ENCODE measurements at places on chromosomes 2 and 18.

GRCh38 chr2:11329776-11330175 is 14.7 kb downstream of the ROCK2 start:
- no peak for DNase-seq

- DNase-seq: no peak
Observed at GRCh38 chr2:24613154-24613814, 122.2 kb downstream of the NCOA1 start.

GRCh38 chr18:67243799-67244587 is 272.5 kb downstream of the DSEL start:
- no peak for DNase-seq

- no peak for DNase-seq
Observed at GRCh38 chr18:11368020-11368419, 218.7 kb upstream of the PIEZO2 start.

GRCh38 chr2:211133766-211134165 is 577.4 kb downstream of the CPS1 start:
- DNase-seq: no peak

DNA sequence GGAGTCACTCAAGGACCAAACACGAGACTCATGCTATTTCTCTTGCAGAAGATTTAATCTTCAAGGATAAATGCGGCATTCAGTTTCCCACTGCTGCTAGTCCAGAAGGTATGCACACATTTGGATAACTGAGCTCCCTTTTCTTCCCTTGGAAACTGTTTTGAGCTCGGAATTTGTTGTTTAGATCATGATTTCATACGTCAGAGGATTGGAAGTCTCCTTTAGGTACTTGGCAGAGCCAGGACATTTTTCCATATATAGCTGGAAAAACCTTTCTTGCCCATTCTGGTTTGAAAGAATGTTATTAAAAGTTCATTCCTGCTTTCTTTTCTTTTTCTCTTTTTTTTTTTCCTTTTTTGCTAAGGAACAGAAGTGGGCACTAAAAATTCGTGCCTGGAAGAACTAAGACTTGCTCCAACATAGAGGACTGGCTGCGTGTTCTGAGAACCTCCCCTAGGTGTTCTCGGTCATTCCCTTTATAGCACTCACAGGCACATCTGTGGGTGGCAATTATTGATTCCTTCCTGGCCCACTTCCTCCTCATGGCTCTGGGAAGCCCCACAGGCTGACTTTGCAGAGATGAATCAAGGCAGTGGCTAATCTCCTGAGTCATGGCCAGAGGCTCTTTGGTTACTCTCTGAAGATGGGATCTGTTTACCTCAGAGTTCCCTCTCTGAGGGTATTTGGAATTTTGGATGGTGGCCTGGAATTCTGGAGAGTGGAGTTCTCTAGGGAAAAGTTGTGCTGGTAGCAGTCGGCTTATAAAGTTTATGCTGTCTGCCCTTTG is 104.8 kb downstream of the PLCL1 start:
- no peak for DNase-seq

DNA sequence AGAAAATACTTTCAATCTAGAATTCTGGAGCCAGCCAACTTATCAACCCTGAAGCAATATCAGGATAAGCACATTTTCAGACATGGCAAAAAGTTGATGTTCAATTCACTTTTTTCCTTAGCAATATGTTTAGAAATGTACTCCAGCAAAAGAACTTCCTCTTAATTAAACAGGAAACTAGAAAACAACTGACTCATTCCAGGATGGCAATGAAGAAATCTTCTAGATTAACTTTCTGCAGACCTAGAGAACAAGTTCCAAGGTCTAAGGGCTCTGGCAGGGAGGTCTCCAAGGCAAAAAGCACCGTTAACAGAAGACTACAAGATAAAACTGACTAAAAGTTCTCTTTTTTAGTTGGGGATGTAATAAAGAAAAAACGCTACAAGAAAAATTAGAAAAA is 69.2 kb upstream of the VWC2L start:
- DNase-seq: no peak

DNA sequence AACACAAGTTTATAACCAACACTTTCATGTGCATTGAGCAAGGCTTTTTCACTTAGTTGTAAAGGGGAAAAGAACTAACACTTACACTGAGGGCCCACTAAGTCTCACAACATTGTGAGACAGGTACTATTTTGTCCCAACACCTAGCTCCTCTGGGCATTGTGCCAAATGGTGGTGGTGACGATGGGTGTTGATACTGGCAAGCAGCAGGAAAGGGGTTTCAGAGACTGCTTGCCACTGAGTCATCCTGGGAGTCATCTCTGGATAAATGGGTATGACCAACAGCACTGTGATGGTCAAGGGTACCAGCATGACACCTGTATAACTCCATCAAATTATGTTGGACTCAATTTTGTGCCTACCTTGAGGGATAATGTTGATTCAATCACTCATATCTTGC is 138.8 kb upstream of the ITGA6 start:
- DNase-seq: no peak

GRCh38 chr2:105783151-105783738 is 38.5 kb downstream of the NCK2 start:
- no peak for DNase-seq

DNA sequence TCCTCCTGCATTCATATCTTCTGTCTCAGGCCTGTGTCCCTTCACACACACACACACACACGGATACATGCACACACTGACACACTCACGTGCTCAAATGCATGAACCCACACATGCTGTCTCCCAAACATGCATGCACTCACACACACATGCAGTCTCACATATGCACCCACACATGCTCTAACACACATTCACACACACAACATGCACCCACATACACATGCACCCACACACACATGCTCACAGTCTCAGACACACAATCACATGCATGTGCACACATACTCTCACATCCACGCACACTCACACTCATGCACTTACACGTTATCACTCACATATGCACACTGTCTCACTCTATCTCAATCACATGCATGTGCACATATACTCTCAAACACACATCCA is 1.9 kb upstream of the CD226 start:
- no peak for DNase-seq

DNA sequence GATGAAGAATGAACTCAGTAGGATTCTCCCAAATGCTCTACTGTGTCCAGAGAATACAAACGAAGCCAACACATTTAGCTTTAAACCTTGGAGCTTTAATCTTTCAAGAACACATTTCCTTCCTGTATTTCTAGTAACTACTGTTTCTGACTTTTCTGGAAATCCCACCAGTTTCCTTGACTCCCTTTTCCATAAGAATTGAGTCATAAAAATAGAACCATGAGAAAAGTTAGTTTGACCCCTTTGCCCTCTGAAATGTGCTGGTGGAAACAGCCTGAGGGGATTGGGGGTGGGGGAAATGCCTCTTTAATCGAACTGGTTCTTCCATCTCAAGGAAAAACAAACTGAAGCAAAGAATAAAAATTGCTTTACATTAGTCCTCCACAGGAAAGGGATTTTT is 123.9 kb downstream of the TMEM17 start:
- DNase-seq: no peak

GRCh38 chr18:24189664-24190346 is 50.9 kb downstream of the CABYR start:
- DNase-seq: no peak

GRCh38 chr2:85999061-85999831 is 106.4 kb downstream of the POLR1A start:
- no peak for DNase-seq

GRCh38 chr2:169711751-169712509 is 17.7 kb downstream of the PHOSPHO2 start:
- DNase-seq: no peak

DNA sequence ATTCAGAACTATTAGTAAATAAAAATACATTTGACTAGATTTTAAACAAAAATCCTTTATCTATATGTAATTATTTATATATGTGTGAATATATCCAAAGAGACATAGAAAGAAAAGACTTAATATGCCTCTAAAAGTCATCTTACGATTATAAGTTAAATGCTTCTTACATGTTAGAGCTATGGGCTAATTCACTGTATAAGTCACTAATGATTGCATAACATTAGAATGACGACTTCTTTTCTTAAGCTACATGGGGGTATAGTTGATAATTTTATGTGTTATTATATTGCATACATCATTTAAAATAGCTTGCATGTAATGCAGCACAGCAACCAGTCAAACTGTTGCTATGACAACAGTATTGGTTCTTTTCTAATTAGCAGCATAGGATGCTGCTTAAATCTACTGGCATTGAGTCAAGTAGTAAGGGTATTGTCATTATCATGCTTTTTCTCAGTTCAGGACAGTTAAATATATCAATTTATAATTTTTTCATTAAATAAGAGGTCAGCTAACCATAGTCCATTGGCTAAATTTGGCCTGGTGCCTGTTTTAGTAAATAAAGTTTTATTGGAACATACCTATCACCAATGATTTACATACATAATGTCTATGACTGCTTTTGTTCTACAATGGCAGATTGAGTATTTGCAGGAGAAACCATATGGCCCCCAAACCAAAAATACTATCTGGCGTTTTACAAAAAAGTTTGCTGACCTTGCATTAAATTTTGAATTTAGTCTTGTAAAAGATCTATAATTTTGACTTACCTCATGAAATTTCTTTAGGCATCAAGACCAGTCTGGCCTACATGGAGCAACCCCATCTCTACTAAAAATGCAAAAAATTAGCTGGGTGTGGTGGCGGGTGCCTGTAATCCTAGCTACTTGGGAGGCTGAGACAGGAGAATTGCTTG is 207.7 kb upstream of the ZSWIM2 start:
- no peak for DNase-seq

Data from omental fat pad (tissue), 4 donors.